ENCODE measurements at places on chromosomes 1 and 21.
A peak's percentile ranks its signal among the peaks of the same experiment; 100 is the strongest.

GRCh38 chr1:223712850-223713474 lies 623 bp downstream of the CAPN2 start:
- peak; percentile 60 for DNase-seq

- DNase-seq, result no peak
Observed at GRCh38 chr1:195141294-195141693, 1466.9 kb downstream of the KCNT2 start.

- DNase-seq, result no peak
Observed at GRCh38 chr21:31216206-31216605, 127.9 kb downstream of the TIAM1 start.

DNA sequence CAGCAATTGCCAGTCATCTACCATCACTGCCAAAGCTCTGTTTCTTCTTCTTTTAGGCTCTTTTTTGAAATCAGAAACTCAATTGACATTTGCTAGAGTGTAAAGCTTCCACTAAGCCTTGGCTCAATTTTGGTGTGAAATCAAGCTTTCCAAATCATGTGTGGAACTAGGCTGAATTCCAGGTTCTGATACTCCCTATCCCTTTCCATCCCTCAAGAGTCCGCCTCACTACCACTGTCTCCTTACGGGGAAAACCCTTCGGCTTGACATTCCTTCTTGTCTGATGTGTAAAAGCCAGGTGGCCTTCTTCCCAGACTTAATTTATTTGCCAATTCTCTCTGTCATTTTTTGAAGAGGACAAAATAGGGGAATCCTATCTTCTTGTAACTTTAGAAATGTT lies 47.2 kb upstream of the PRMT6 start:
- no peak for DNase-seq

GRCh38 chr1:85427849-85428248 lies 37.1 kb downstream of the DDAH1 start:
- DNase-seq, result no peak

DNA sequence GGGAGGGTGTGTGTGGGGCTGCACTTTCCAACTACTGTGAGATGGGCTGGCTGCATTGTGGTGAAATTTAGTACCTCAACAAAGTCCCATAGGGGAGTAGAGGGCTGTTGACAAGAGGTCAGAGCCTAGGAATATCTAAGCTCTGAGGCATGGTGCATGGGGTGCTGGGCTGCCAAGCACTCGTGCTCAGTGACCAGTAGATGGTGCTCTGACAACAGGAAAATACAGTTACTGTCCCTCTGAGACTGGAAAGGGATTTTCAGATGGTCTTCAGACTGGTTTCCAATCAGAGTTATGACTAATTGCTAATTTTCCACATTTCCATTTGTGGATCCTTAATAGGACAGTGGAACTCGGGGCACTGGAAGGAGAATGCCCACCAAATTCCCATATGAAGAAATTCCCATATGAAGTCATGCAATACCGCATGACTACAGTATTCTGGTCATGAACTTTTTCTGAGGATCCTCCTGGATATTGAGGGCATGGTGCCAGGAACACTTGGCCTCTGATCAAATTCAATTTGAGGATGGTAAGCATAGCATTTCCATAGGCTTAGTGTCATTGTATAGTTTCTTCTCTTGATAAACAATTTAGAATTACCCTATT lies 4.1 kb upstream of the CACNA1E start:
- peak; percentile 14 for DNase-seq

DNA sequence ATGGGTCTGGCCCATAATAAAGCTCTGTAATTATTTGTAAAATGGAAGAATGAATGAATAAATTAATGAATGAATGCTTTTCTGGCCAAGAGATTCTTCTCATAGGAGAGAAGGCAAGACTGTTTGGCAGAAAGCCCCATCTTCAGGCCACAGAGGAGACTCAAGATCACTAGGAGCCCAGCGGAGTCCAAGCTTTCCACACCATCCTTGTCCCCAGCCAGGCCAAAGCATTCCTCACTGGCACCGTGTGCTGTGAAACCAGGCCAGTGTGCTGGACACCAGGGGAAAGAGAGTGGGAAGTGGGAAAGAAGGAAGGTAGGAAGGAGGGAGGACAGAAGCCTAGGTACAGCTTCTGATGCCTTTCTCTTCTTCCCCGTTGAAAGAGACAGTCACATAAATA lies 86.4 kb downstream of the PLXNA2 start:
- DNase-seq, result no peak

GRCh38 chr1:109503935-109504334 lies 5.6 kb downstream of the AMIGO1 start:
- DNase-seq, result no peak

DNA sequence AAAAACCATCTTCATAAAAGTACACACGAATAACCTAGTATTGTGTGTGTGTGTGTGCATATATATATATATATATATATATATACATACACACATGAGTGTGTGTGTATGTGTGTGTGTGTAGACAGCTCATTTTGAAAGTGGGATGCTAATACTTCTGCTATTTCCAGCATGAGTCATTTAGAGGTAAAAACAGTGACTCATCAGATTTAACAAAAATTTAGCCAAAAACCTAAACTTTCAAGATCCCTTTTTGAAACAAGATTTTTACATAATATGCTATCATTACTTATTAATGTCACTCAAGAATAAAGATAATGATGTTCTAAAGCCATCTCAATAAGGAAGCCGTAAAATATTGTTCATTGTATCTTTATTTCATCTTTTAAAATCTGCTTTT lies 35.6 kb upstream of the ADGRL4 start:
- no peak for DNase-seq

- DNase-seq, result no peak
Observed at GRCh38 chr1:171431994-171432393, 53.3 kb upstream of the PRRC2C start.

DNA sequence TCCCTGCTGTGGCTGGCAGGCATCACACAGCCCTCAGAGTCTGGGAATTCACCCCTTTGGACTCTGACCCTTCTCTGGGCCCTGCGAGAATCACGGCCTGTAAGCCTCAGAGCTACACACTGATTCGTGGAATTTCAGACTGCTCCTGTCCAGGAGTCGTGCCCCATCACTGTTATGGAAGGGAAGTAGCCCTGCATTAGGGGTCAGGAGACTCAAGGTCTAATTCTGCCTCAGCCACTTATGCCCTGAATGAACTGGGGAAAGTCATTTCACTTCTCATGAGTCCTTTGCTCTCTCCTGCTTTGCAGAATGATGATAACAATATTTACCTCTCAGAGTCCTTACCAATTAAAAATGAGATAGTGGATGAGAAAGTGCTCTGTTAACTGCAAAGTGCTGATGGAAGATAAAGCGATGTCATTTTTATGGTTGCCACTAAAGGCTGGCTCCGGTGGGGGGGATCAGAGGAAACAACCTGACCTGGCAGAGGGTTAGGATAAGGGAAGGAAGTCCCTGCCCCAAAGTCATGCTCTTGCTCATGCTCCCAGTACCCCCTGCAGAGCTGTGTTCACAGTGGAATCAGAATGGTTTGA lies 148.6 kb upstream of the CD34 start:
- no peak for DNase-seq

- DNase-seq, result no peak
Observed at GRCh38 chr1:16207318-16208269, 4.9 kb downstream of the ARHGEF19 start.

- DNase-seq, result no peak
Observed at GRCh38 chr21:42289926-42290325, 25.3 kb downstream of the TFF3 start.

GRCh38 chr1:5933676-5934057 lies 58.6 kb downstream of the NPHP4 start:
- DNase-seq, result no peak

- DNase-seq, result no peak
Observed at GRCh38 chr1:234862944-234863515, 253.1 kb upstream of the IRF2BP2 start.

DNA sequence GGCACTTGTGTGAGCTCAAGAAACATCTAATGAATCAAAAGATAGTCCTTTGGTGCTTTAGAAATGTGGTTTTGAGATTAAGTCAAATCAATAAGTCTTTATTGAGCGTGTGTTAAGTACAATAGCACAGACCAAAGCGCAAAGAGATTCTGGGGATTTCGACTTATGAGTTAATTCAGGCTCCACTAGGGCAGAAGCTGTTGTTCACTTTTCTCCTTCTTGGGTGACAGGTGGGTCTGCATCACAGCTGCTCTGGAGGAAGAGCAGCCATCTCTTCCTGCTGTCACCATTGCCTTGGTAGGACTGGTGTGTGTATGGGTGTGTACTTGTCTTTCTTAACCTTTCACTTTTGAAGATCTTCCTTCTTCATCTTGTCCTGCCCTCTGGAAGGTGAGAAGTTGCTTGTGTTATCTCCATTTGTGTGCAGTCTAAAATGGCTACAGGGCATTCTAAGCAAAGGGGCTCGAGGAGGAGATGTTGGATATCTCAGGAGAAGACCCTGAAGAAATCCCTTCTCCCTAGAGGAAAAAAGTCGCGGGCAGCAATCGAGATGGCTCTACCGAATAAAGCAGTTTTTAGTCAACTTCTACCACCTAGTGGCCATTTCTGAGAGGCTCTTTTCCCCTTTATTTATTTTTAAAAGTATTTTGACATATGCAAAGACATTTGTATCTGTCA lies 22.9 kb upstream of the DISC1 start:
- DNase-seq, result peak; percentile 27

GRCh38 chr1:168157638-168158037 lies 20.9 kb upstream of the GPR161 start:
- no peak for DNase-seq

- no peak for DNase-seq
Observed at GRCh38 chr1:158924677-158925076, 6.7 kb upstream of the PYHIN1 start.

Measured in T-helper 2 cell treated with Interferon-gamma antibody and Interleukin-4, amounts not matched to agents 5 μg/mL and 100 μg/mL, for 36 hours (primary cell).